ENCODE measurements at places on chromosomes 2 and 18.

DNA sequence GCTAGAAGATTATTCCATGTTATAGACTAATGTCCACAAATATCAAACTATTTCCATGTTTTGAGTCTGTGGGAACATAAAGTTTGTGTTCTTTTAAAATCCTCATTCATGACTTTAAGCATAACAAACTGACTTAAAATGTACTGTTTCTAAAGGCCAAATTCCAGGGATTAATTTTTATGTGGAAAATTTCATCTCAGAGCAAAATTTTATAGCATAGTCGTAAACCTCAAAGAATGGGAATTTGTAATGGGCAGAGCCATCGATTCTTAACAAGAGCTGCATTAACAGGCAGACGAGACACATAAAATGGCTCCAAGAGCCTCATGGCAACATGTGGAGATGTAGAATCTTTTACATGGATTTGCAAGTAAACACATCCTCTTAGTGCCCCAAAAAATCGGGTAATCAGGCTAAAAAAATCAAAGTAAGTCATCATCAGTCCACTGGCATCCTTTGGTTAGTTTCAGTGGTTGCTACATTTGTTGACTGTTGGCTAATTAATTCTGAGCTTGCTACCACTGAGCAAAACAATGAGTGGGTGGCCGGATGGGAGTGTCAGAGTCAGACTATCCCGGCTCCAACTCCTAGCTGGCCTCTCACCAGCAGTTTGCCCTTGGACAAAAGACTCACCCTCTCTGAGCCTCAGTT is 119.6 kb downstream of the FAM210A start:
- DNase-seq: no peak

DNA sequence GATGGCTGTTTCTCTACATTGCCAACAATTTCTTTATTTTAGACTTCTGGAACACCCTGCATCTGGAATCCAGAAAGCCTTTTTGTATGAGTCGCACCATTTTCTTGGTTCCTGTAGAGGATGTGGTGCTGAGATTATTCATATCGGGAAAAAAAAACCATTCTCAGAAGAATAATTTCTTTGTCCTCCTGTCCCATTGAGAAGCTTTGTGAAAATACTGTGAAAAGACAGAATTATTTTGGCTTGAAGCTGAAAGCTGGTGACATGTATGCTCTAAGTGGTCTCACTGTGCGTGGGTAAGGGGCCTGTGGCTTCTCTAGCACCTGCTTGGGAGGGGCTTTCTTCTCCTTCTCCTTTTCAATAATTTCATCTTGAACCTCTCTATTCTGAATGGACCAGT is 138.4 kb downstream of the FAM210A start:
- no peak for DNase-seq

DNA sequence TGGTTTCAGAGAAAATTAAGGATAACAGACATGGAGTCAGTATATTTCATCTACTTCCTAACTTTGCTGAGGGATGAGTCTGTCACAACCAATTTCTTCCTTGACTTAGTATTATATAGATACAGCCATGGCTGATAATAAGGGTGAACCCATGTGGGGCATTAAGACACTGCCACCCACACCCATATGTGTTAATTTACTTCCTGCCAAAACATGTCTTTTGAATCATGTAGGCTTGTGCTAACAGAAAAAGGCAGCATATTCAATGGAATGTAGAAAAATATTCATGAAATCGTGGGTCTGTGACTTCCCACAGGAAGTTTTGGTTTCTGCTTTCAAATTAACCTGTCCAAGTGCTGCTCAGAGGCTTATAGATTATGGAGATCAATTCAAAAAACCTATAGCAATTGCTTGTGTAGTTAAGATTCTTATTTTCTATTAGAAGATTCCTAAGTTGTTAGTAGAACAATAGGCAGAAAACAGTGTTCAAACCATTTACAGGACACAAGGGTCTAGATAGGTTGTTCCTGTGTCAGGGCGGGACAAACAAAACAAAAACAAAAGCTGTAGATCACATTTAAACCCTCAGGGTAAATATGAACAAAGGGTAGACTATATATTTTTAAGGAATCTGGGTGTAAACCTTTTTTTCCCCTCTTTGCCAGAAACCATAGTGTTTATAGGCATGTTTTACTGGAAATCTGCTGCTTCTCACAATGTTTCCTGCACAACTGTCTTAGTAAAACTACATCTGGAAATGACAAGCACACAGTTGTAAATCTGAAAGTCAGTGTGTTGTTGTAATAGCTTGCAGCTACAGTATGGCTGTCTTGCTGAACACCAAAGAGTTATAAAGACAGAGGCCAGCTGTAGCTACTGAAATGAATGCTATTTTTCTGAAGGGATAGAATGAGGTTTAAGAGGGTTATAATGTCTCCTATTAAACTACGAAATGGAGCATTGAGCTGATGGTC is 691.2 kb downstream of the EPHA4 start:
- DNase-seq: no peak

- DNase-seq: no peak
These were observed 136.1 kb downstream of the SH3BP4 start for GRCh38 chr2:235087832-235088495.

DNA sequence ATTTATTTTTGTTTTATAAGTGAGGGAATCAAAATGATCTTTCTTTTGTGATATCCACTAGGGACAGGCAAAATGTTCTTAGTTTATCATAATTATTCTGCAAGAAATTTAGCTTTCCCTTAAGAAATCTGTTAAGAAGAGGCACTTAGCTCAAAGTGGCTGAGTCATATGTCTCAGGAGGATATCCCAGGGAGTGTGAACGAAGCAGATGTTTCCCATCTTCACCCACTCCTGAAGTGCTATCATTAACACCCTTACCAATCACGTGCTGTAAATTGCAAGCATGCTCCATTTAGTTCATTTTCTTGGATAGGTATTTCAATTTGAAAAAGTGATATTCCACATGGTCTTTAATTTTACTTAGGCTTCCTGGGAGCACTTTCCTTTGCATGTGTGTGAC is 774.3 kb upstream of the TMEFF2 start:
- DNase-seq: no peak

DNA sequence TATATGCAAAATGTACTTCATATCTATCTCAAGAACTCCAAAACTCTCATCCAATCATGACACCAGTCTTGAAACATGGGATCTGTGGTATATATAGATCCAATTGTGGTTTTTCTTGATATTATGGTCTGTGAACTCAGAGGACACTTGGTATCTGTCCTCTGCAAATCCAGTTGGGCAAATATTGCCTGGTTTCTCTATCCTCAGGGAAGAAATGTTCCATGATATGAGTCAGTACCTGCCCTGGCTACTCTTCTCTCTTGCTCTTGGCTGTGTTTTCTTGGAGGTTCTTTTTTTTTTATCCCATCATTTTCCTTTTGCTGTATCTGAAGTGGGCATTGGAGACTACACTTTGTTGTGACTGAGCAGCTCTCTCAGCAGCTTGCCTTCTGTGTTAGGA is 10.9 kb downstream of the NBEAL1 start:
- no peak for DNase-seq

- no peak for DNase-seq
These were observed 169.4 kb downstream of the SMAD7 start for GRCh38 chr18:48781163-48781987.

- no peak for DNase-seq
These were observed 37.7 kb upstream of the FSIP2 start for GRCh38 chr2:185700883-185701282.

GRCh38 chr2:120253021-120253882 is 600 bp downstream of the RALB start:
- DNase-seq: peak; percentile 83

DNA sequence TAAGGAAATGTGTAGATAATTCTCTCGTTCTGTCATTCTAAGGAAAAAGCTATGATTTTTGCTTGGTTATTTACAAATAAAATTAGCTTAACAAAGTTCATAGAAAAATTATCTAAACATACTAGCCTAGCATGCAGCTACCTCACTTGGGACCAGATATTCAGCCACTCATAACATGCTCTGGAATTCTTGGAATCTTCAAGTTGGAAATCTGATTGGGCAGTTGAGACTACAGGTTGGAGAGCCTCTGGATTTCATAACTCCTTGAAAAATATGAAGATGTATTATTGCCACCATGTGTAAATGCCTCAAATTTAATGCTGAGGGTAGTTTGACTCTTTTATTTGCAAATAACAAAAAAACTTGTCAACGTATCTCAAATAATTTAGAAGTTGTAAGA is 132.2 kb upstream of the GULP1 start:
- DNase-seq: no peak

- DNase-seq: peak; percentile 70
These were observed 28.0 kb upstream of the SCYGR1 start for GRCh38 chr2:227415538-227416424.

GRCh38 chr2:12068796-12069538 is 322.5 kb downstream of the LPIN1 start:
- no peak for DNase-seq

- DNase-seq: no peak
These were observed 274.0 kb downstream of the NDUFA10 start for GRCh38 chr2:239750929-239751678.

- DNase-seq: no peak
These were observed 107.2 kb downstream of the SCG2 start for GRCh38 chr2:223494942-223495341.
